DND-41 (cell line): ENCODE measurements at places on chromosomes 1 and 21.

DNA sequence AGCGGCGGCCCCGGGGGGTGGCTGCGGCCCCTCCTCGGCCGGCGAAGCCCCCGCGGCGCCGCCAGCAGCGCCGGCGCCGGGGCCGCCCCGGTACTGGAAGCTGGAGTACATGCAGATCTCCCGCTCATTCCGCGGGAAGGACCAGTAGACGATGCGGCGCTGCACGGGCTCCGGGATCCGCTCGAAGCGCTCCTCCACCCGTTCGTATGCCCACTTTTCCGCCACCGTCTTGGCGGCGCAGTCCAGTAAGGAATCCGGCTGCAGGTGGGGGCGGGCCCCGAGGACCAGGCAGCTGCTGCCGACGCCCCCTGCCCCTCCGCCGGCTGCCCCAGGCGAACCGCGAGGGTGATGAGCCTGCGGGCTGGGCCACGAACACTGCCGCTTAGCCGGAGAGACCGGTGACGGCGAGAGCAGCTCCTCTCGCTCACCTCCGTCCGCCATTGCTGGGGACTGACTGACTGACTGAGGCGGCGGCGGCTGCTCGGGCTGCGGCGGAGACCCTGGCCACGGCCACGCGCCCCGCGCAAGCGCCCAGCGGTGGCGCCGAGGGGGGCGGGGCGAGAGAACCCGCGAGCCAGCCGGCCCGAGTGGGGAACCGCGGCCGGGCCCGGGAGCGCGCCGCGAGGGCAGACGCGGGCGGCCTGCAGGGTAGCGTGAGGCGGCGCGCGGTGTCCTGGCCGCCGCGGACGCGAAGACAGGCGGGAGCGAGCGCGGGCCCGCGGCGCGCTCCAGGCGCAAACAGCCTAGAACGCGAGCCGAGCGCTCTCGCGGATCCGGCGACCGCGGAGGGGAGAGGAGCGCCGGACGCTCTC lies at the start of gene ZSWIM5:
ZSWIM5 (minus strand) TSS at position 696 of the 812 bp plus-strand sequence; CDS start at position 441, 255 bp downstream.
- DNase-seq, result peak; percentile 40

GRCh38 chr1:43769350-43769908 lies 62.1 kb downstream of the ST3GAL3 start:
- DNase-seq, result no peak

- DNase-seq, result no peak
Measured at GRCh38 chr1:31834501-31834900, 18.7 kb upstream of the SPOCD1 start.

DNA sequence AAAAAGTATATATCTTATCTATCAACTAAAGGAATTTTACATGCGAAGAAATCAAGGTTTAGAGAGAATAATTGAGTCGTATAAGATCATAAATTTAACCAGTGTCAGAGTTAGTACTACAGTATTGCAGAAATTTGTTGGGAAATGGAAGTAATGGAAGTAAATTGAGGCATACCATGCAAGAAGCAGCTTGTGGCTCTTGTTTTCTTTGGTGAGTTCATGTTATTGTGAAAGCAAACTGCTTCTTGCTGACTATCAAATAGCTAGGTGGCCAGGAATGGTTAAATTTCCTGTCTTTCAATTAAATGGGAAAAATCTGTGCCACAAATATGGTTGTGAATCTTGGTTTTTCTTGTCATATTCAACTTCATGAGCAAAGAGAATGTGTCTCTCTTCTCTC lies 652.7 kb downstream of the LMO4 start:
- DNase-seq, result no peak
